ENCODE measurements at places on chromosomes 16 and 17.
A peak's percentile ranks its signal among the peaks of the same experiment; 100 is the strongest.

DNA sequence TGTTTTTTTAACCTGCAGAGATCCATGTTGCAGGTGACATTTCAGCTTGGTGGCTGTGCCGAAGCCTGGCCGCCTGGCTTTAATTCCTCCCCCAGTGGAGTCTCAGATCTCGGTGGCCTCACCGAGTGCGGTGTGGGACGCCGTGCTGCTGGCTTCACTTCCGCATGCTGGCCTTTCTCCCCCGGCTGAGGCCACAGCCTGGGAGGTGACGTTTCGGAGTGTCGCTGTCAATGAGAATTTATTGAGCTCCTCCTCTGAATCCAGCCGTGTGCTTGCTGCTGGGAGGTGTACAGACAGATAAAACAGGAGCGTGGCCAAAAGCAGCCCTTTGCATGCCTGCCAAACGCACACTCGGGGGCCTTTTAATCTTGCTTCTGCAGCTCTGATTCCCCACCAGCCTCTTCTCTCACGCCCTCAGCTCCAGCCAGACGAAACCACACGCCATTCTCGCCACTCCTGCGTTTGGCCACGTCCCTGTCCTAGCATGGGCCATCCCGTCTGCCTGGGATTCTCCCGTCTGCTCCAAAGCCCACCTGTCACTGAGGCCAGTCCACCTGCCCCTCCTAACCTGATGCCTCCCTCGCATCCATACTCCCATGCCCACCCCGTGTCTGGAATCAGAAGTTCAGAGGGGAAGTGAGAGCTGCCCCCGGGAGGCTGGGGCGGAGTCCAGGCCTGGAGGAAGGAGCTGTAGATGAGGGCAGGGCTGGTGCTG lies 3.6 kb downstream of the GSE1 start:
- peak; percentile 65 for DNase-seq

DNA sequence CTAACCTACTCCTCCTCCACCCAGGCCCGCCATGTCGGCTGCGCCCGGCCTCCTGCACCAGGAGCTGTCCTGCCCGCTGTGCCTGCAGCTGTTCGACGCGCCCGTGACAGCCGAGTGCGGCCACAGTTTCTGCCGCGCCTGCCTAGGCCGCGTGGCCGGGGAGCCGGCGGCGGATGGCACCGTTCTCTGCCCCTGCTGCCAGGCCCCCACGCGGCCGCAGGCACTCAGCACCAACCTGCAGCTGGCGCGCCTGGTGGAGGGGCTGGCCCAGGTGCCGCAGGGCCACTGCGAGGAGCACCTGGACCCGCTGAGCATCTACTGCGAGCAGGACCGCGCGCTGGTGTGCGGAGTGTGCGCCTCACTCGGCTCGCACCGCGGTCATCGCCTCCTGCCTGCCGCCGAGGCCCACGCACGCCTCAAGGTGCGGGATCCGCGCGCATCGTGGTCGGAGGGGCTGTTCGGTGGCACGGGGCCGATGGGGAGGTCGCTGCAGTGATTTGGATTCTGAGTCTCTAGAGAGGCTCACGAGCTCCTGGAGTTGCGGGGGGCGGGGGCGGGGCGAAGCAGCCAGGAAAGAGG lies 878 bp downstream of the TRIM72 start:
- no peak for DNase-seq

- DNase-seq, result no peak
Observed at GRCh38 chr16:23031508-23032098, 117.6 kb downstream of the USP31 start.

- DNase-seq, result no peak
Observed at GRCh38 chr17:70947636-70948565, 778.6 kb downstream of the KCNJ2 start.

DNA sequence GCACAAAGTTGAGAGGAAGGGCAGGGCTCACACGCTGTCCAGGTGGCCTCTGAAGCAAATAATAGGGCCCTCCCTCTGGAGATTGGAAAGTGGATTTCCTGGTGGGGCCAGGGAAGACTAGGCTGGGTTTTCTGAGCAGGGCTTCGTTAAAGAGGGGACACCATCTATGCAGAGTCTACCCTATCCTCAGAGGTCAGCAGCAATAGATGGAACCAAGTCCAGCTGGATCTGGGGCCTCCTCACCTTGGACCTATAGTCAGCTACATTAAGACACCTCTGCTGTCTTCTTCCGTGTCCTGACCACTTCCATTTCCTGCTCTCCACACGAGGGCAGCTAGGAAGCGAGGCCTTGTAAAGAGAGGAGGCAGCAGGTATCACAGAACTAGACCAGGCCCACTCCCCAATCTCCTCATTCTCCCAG lies 14.7 kb upstream of the ST6GALNAC1 start:
- DNase-seq, result no peak

DNA sequence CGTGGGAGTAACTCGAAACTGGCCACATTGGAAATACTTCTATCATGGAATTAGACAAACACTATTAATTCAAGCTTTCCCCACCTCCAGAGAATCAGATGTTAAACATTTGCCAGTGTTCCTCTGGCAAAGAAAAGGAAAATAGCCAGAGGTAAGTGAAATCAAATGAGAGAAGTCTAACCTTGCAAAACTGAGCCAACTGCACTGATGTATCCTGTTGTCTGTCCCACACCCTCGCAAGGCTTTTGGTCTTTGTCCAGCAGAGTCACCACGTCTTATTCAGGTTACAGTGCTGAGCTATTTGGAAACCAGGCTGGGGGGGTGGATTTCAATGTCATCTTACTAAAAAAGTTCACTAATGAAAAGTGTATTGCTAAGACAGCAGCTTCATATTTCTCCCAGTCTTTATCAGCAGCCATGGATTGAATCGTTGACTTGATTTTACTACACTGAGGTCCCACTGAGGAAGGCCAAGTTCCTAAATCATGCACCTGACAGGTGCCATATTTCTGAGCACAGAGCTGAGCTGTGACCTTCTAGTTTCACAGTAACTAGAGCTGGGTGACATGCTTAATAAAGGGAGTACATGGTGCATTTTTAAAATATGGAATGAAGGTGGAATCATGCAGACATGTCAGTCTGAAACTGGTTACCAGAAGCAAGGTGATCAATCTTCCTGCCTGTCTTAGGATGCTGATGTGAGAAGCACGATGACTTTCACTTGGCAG lies 85.2 kb upstream of the HSBP1 start:
- no peak for DNase-seq

DNA sequence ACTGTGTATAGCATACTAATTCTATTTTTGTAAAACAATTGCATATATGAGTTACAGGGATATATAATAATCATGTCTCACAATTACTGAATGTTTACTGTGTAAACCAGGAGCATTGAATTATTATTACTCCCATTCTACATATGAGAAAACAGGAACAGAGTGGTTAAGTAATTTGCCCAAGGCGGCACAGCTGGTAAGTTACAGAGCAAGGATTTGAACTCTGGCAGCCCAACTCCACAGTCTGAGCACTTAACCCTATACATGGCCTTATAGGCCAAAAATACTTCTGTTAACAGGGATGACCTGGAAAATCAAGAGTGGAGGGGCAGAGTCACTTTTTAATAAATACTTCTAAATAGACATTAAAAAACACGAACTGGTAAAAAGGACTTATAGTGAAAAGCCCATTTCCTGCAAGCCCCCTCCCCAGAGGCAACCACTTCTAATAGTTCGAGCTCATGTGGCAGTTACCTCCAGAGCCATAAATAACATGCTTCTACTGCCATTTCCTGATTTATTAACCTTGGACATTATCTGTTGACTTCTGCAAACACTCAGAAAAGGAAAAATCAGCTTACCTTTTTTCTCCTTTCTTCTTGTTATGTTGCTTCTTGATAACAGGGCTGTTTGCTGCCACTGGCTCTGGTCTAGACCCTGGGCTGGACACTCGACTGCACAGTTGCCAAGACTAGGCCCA lies 22.1 kb upstream of the ADGRG1 start:
- DNase-seq, result peak; percentile 18

DNA sequence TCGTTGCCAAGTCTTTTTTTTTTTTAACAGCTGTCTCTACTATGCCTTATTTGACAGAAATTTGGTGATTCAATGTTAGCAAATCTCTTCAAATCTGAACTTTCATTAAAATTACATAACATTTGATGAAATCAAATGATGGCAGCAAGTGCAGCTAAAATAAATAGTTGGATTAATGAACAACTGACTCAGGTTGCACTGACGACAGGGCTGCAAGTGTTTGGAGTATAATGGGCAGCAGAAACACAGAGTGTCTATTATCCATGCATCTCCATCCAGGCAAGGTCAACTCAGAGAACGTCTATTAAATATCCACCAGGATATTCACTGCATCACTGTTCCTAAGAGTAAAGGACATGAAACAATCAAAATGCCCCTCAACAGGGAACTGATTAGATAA lies 109.8 kb downstream of the SLC39A11 start:
- no peak for DNase-seq

DNA sequence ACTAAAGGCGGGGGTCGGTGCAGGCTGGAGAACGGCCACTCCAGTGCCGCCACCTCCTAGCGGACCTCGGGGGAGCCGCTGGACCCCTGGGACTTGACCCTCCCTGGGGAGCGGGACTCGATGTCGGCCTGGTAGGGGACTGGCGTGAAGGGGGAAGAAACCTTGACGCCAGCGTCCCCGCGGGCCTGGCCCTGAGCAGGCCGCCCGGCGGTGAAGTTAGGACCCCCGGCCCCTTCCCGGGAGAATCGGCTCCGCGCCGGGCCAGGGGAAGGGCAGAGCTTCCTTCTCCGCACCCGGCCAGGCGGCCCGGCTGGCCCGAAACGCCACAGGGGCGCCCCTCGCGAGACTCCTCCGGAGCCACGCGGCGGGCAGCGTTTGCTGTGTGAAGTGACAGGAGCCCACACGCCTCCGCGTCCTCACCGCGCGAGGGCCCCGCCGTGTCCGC lies 389 bp downstream of the DUS1L start:
- no peak for DNase-seq

Measured in HT-29 (cell line).